Testis (tissue), 5 donors: ENCODE measurements at places on chromosomes 4 and X.

DNA sequence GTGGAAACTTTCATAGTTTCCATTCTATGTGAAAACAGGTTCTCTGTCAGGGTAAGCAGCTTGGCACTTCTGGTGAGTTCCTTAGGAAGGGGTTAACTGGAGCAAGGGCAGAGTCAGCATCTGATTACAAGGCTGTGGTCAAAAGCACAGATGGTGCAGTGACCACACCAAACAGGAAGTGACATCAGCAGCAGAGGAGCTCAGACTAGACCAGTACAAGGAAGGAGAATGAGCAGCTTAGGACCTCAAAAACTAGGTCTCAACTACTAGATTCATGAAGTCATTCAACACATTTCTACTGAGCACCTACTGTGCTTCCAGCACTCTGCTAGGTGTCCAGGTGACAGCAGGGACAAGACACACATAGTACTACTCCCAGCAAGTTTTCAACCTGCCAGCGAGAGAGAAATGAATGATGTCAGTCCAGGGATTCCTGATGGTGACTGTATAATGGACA is 130.2 kb downstream of the AMELX start:
- H3K36me3 ChIP-seq = no peaks in the 10 kb centered on the region
- no peak for DNase-seq
- no peak overlapping the region for H3K4me3 ChIP-seq
- H3K27ac ChIP-seq = no peak overlapping the region
- H3K4me1 ChIP-seq = no peaks in the 10 kb centered on the region
- no peaks in the 10 kb centered on the region for H3K27me3 ChIP-seq

GRCh38 chr4:168928346-168928745 is 81.7 kb downstream of the CBR4 start:
- no peak overlapping the region for H3K27ac ChIP-seq
- no peak for DNase-seq
- no peak overlapping the region for H3K4me3 ChIP-seq
- peaks cover 2% of the 10 kb centered on the region for H3K36me3 ChIP-seq

GRCh38 chrX:150157291-150157690 is 205.8 kb upstream of the MAMLD1 start:
- DNase-seq = no peak
- H3K36me3 ChIP-seq = no peaks in the 10 kb centered on the region
- H3K27me3 ChIP-seq = no peaks in the 10 kb centered on the region
- H3K4me1 ChIP-seq = no peaks in the 10 kb centered on the region

GRCh38 chrX:94107981-94108380 is 434.0 kb downstream of the FAM133A start:
- no peak overlapping the region for H3K4me3 ChIP-seq
- no peak for DNase-seq
- no peak overlapping the region for H3K27ac ChIP-seq

- no peaks in the 10 kb centered on the region for H3K36me3 ChIP-seq
- H3K4me1 ChIP-seq = no peaks in the 10 kb centered on the region
- H3K27ac ChIP-seq = no peak overlapping the region
- no peak overlapping the region for H3K4me3 ChIP-seq
- no peaks in the 10 kb centered on the region for H3K27me3 ChIP-seq
Observed at GRCh38 chr4:182764137-182764536, 153.0 kb downstream of the DCTD start.

- no peaks in the 10 kb centered on the region for H3K27me3 ChIP-seq
- H3K4me3 ChIP-seq = no peak overlapping the region
- peak; percentile 26 for DNase-seq
- no peak overlapping the region for H3K27ac ChIP-seq
- H3K36me3 ChIP-seq = no peaks in the 10 kb centered on the region
Observed at GRCh38 chrX:151515237-151515636, 48.2 kb upstream of the PASD1 start.

DNA sequence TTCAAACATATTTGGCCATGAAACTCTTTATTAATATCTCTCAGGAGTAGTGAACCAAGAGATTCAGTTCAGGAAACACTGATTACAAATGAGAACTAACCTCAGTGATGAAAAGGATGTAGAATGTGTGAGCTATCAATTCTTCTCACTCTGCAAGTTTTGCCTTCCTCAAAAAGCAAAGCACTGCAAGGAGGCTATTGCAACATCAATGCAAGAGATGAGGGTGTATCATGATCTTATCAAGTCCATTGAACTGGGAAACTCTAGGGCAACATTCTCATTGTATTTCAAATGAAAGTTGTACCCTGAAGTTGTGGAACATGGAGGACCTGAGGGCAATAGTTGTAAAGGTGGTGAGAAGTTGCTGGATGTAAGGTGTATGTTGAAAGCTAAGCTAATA is 56.4 kb upstream of the VEGFC start:
- DNase-seq = no peak
- H3K36me3 ChIP-seq = no peaks in the 10 kb centered on the region
- no peaks in the 10 kb centered on the region for H3K27me3 ChIP-seq

DNA sequence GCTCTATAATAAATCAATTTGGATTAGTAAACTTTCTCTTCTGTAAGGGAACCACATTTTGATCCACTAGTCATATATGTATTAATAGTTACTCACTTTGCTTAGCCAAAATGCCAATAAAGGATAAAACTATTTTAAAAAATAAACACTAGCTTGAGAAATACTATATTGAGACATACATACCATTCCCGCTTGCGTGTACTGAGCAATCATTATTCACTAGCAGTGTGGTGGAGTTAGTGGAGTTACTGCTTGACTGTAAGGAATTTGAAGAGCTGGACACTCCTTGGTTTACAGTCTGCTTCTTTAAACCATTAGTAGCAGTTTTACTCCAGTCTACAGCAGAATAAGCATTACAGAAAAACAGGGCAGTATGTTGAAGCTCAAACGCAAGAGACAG is 10.8 kb upstream of the PHKA2 start:
- H3K36me3 ChIP-seq = no peaks in the 10 kb centered on the region
- H3K27me3 ChIP-seq = no peaks in the 10 kb centered on the region
- H3K27ac ChIP-seq = no peak overlapping the region
- H3K4me1 ChIP-seq = no peaks in the 10 kb centered on the region
- no peak overlapping the region for H3K4me3 ChIP-seq

GRCh38 chrX:129779747-129780146 is at the start of gene SASH3:
SASH3 (plus strand) TSS chrX:129779949; CDS start chrX:129780098, 149 bp downstream.
- H3K4me1 ChIP-seq = no peaks in the 10 kb centered on the region
- H3K36me3 ChIP-seq = no peaks in the 10 kb centered on the region
- H3K4me3 ChIP-seq = no peak within 1 kb of the TSS
- H3K27me3 ChIP-seq = no peaks in the 10 kb centered on the region
- DNase-seq = peak; percentile 17

- no peak for DNase-seq
- no peaks in the 10 kb centered on the region for H3K36me3 ChIP-seq
- no peaks in the 10 kb centered on the region for H3K4me1 ChIP-seq
- no peak overlapping the region for H3K27ac ChIP-seq
Observed at GRCh38 chr4:152680988-152681603, 1.3 kb upstream of the TMEM154 start.

- H3K27ac ChIP-seq = no peak overlapping the region
- no peaks in the 10 kb centered on the region for H3K27me3 ChIP-seq
- H3K4me3 ChIP-seq = no peak overlapping the region
- H3K36me3 ChIP-seq = no peaks in the 10 kb centered on the region
- DNase-seq = no peak
- no peaks in the 10 kb centered on the region for H3K4me1 ChIP-seq
Observed at GRCh38 chrX:146615628-146616348, 193.8 kb upstream of the CXorf51B start.

DNA sequence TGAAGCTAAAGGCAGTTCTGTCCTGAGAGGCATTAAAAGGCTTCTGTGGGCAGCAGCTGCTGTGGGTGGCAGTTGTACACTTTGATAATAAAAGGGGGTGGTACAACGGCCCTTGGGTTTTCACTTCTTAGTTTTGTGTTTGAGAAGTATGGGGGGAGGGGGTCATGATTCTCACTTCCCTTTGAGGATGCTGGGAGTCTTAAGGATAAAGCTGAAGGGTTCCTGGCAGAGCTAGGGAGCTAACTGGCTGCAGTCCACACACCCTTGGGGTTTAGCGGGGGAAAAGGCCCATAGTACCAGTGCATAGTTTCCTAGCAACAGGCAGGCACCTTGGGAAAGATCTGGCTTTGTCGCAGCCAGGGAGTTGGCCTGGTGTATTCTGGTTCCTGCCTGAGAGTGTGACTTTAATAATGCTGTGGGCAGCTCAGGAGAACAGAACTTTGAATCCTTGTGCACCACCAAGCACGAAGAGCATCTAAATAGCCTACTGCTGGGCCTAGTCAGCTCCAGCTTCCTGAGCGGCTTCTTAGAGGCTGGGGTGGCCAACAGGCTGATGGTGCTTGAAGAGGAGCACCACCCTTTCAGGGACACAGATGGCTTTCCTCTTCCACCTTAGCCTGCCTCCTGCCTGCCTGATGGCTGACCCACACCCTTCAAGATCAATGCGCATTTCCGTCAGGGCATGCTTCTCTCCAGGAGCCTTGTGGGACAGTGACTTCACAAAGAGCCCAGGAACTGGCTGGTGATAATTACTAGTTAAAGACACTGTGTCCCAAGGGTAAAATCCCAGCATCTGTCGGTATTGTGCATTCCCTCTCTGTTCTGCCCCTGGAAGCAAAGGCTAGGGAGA is 12.5 kb downstream of the ZBTB33 start:
- H3K27ac ChIP-seq = no peak overlapping the region
- H3K36me3 ChIP-seq = no peaks in the 10 kb centered on the region
- no peaks in the 10 kb centered on the region for H3K27me3 ChIP-seq
- no peaks in the 10 kb centered on the region for H3K4me1 ChIP-seq

GRCh38 chr4:173318648-173319211 is 15.4 kb downstream of the HMGB2 start:
- no peaks in the 10 kb centered on the region for H3K36me3 ChIP-seq
- H3K4me1 ChIP-seq = no peaks in the 10 kb centered on the region
- no peak for DNase-seq
- no peak overlapping the region for H3K27ac ChIP-seq

- no peaks in the 10 kb centered on the region for H3K4me1 ChIP-seq
- H3K36me3 ChIP-seq = no peaks in the 10 kb centered on the region
- no peak overlapping the region for H3K27ac ChIP-seq
- DNase-seq = no peak
Observed at GRCh38 chr4:187227907-187228704, 504.4 kb upstream of the FAT1 start.

DNA sequence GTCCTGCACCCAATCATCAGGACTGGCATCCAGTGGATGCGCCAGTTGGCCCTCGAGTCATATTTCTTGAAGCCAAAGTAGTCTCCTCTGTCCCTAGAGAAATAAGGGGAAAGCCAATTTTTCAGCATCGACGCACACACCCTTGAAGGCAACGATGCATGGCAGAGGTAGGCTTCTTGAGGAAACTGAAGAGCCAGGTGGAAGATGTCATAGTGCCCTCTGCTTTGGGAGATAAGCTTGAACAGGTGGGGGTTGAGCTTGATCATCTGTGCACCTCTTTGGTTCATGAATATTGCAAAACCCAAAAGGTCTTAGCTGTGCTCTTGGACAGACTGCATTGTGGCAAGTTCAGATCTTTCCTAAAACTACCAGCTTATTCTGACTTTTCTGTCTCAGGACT is 34.6 kb upstream of the WDR1 start:
- H3K4me3 ChIP-seq = no peak overlapping the region
- H3K36me3 ChIP-seq = no peaks in the 10 kb centered on the region
- H3K4me1 ChIP-seq = no peaks in the 10 kb centered on the region
- no peaks in the 10 kb centered on the region for H3K27me3 ChIP-seq

- H3K36me3 ChIP-seq = no peaks in the 10 kb centered on the region
- H3K4me1 ChIP-seq = peaks cover 36% of the 10 kb centered on the region
Observed at GRCh38 chr4:127214931-127215330, 417.8 kb upstream of the INTU start.

GRCh38 chrX:47178337-47178736 is 15.3 kb upstream of the UBA1 start:
- H3K4me3 ChIP-seq = no peak overlapping the region
- DNase-seq = no peak
- no peaks in the 10 kb centered on the region for H3K36me3 ChIP-seq

- no peaks in the 10 kb centered on the region for H3K27me3 ChIP-seq
- no peak for DNase-seq
- no peak overlapping the region for H3K27ac ChIP-seq
- H3K36me3 ChIP-seq = no peaks in the 10 kb centered on the region
- no peaks in the 10 kb centered on the region for H3K4me1 ChIP-seq
Observed at GRCh38 chr4:169399976-169400767, 129.4 kb upstream of the SH3RF1 start.

DNA sequence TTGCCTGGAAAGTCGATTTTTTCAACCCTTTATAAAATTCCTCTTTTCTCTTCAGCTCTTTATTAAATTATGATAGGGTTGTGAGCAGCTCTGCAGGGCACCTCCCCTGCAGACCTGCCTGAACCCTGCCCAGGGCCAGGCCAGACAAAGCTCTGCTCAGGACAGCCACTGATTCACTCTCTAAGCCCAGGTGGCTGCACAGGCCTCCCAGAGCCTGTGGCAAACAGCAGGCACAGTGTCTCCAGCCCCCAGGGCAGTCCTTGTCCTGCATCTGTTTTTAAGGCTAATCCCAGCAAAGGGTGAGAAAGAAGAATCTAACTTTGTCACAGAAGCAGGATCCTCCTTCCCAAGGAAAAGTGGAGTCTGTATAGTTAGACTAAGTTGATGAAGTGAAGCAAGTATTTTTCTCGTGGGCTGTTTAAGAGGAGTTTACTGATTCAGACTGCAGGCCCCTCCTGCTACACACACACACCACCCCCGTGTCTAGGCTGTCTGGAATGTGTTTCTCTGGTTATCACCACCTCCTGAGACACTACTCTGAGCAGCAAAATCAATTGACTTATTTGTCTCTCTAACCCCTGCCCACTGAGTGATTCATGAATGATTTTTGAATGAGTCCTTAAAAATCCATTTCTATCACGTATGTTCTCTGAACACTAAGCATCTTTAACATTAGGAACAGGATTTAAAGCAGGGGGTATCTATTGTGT is 101.7 kb downstream of the CHIC2 start:
- no peak overlapping the region for H3K27ac ChIP-seq
- H3K4me1 ChIP-seq = peaks cover 13% of the 10 kb centered on the region
- DNase-seq = no peak

DNA sequence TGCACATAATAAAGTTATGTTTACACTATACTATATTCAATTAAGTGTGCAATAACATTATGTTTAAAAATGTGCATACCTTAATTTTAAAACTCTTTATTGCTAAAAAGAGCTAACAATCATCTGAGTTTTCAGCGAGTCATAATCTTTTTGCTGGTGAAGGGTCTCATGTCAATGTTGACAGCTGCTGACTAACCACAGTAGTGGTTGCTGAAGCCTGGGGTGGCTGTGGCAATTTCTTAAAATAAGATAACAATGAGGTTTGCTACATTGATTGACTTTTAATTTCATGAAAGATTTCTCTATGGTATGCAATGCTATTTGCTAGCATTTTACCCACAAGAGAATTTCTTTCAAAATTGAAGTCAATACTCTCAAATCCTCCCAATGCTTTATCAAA is 58.6 kb downstream of the C4orf46 start:
- no peak overlapping the region for H3K27ac ChIP-seq
- no peaks in the 10 kb centered on the region for H3K36me3 ChIP-seq
- no peaks in the 10 kb centered on the region for H3K27me3 ChIP-seq
- H3K4me1 ChIP-seq = no peaks in the 10 kb centered on the region
- no peak for DNase-seq
- H3K4me3 ChIP-seq = no peak overlapping the region
